HFFc6 (cell line): ENCODE measurements at places on chromosomes 5 and 9. TPM values are rescaled to one million over a fixed set of nuclear protein-coding genes. Genes with fewer than 3 reads are reported as not detected.

Gene GAS1
- total RNA-seq, result 5.4 to 8.8 TPM (median 7.8 TPM) in 3 replicates

DNA sequence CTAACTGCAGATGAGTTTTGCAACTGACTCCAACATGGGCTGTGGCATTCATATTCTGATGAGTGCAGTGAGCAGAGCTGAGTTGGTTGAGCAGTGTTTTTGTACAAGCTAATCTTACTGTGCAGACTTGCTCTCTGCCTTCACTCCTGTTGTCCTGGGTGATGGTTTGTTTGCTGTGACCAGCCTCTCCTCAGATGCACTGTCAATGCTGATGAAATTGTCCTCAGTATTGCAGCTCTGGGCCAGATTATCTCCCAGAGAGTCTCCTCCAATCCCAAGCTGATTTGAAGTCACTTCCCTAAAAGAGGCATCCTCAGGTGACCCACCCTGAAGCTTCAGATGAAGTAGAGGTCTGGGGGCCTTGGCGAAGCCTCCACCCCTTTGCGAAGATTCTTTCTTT is 581.8 kb downstream of the ACTL7B start:
- no peak for DNase-seq
- H3K4me3 ChIP-seq, result no peak overlapping the region
- H3K27me3 ChIP-seq, result peaks cover 1% of the 10 kb centered on the region; the same call in 1 of the 2 replicates
- H3K36me3 ChIP-seq, result no peaks in the 10 kb centered on the region

Gene CBY3
- total RNA-seq, result not detected in 3 replicates

Gene FBP1
- not detected in 3 replicates for total RNA-seq

DNA sequence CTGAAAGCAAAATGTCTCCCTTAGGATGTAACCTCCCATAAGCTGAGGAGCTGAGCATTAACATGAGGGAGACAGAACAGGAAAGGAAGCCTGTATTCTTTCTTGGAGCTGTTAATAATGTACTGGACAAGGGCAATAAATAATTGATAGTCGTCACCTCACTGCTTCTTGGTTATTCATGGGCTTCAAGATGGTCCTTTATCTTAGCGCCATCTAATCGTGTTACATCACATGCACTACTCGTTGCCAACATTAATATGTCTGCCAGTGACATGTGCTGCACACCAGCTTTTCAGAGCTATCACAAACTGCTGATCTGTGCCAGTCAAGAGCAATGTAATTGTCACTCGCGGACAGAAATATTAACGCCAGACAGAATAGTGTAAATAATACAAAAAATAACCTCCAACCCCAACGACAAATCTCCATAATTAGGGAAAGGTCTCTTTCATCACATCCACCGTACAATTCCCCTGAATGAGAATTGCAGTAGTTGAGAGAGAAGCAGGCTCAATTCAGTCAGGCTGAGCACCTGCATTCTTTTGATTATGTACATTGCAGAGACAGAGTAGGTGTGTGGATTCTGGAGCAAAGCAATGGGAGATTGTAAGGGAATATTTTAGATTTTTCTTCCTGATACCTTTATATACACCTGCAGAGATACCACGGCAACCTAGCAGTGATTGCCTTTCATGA is 267.1 kb downstream of the SPATA31D1 start:
- H3K27me3 ChIP-seq, result peaks cover 2% of the 10 kb centered on the region; the same call in 1 of the 2 replicates
- no peak overlapping the region for H3K4me3 ChIP-seq
- H3K36me3 ChIP-seq, result no peaks in the 10 kb centered on the region
- no peak overlapping the region for H3K27ac ChIP-seq

Gene IRX2
- 3.0 to 5.5 TPM (median 5.4 TPM) in 3 replicates for total RNA-seq

Gene FSTL4
- not detected in 3 replicates for total RNA-seq

DNA sequence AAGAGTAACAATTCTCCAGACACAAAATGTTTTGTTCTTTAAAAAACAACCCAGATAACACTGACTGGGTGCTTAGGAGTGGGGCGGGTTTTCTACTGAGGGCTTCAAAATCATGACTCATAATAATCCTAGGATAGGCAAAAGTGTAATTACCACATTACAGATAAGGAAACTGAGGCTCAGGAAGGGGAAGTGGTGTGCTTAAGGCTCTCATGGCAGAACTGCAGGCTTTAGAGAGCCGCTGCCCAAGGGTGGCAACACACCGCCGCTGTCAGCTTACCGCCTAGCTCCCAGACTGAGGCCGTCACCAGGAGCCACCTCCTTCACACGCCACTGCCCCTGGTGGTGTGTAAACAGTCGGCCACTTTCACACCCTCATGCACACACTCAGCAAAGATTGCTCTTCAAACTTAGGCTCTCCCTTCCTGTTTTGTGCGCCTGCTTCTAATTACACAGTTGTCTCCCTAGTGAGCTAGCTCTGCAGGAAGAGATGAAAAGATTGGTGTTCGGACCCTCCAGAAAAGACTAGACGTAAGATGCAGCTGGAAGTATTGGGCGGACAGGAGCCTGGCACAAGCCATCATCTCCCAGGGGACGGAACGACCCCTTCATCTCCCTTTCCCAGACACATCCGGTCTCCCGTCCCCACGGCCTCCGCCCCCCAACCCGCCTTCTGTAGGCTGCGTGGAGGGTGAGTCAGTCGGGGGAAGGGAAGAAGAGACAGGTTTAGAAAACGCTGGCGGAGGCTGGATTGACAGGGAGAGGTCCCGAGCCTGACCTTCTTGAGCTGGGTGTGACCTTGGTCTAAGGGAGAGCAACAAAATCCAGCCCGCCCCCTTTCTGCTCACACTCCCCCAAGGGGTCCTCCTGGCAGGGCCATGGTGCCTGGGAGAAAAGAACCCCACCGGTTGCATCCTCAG is 162.7 kb downstream of the SYK start:
- peaks cover 12% of the 10 kb centered on the region for H3K27me3 ChIP-seq
- H3K27ac ChIP-seq, result no peak overlapping the region
- H3K36me3 ChIP-seq, result peaks cover 4% of the 10 kb centered on the region; the same call in 1 of the 2 replicates
- no peak for DNase-seq

Gene DNAH5
- total RNA-seq, result 1.1 to 1.9 TPM (median 1.4 TPM) in 3 replicates

DNA sequence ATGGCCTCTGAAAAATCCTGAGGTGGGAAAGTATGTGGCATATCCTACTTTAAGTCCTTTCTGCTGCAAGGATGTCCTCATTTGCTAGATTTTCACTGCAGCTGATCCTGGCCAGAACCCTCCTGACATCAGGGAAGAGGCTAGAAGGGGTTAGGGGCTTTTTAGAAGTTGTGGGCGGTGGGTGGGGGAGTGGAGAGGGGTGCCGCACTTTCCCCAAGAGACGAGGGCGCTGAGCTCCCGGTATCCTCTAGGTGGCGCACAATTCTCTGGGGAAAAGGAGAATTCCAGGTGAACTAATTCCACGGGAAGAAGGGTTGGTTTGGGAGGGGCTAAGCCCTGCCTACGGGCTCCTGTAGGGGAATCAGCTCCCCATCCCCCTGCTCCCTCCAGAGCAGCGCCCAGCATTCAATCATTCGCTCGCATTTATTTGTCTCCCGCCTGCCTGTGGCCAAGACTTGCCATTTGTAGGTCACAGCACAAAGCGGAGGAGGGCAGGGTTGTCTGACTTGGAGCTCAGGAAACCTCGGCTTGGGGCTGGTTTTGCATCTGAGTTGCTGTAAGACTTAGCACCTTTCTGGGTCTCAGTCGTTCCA is 42.9 kb upstream of the HAND1 start:
- H3K27ac ChIP-seq, result no peak overlapping the region
- peaks cover 26% of the 10 kb centered on the region for H3K4me1 ChIP-seq
- DNase-seq, result no peak
- no peak overlapping the region for H3K4me3 ChIP-seq

- no peak overlapping the region for H3K27ac ChIP-seq
- H3K36me3 ChIP-seq, result no peaks in the 10 kb centered on the region
- H3K4me3 ChIP-seq, result no peak overlapping the region
- H3K27me3 ChIP-seq, result no peaks in the 10 kb centered on the region; the same call in 1 of the 2 replicates
- H3K4me1 ChIP-seq, result no peaks in the 10 kb centered on the region; the same call in 1 of the 2 replicates
Measured at GRCh38 chr9:84846906-84847305, 177.4 kb downstream of the NTRK2 start.

Gene FOXD4
- 0.29 to 1.1 TPM (median 0.41 TPM) in 3 replicates for total RNA-seq

GRCh38 chr5:135473956-135474670 is 22.0 kb upstream of the TIFAB start:
- H3K27me3 ChIP-seq, result peaks cover 37% of the 10 kb centered on the region
- no peaks in the 10 kb centered on the region for H3K36me3 ChIP-seq
- H3K4me3 ChIP-seq, result no peak overlapping the region
- no peaks in the 10 kb centered on the region for H3K4me1 ChIP-seq

GRCh38 chr5:122985954-122986721 is 50.4 kb downstream of the PPIC start:
- no peak overlapping the region for H3K4me3 ChIP-seq
- no peak for DNase-seq
- H3K27ac ChIP-seq, result no peak overlapping the region
- peaks cover 5% of the 10 kb centered on the region; the same call in 1 of the 2 replicates for H3K4me1 ChIP-seq
- no peaks in the 10 kb centered on the region for H3K36me3 ChIP-seq
- H3K27me3 ChIP-seq, result no peaks in the 10 kb centered on the region; the same call in 1 of the 2 replicates

- DNase-seq, result peak; percentile 25
- no peaks in the 10 kb centered on the region; the same call in 1 of the 2 replicates for H3K27me3 ChIP-seq
- peak overlapping the region; percentile 99 for H3K4me3 ChIP-seq
- peaks cover 12% of the 10 kb centered on the region; the same call in 1 of the 2 replicates for H3K36me3 ChIP-seq
- peaks cover 45% of the 10 kb centered on the region for H3K4me1 ChIP-seq
Measured at GRCh38 chr9:122265149-122265915, 650 bp downstream of the MRRF start.

- no peak for DNase-seq
- H3K27ac ChIP-seq, result no peak overlapping the region
- peaks cover 14% of the 10 kb centered on the region for H3K4me1 ChIP-seq
- no peak overlapping the region for H3K4me3 ChIP-seq
- H3K36me3 ChIP-seq, result no peaks in the 10 kb centered on the region
Measured at GRCh38 chr9:109238655-109239054, 71.6 kb upstream of the FRRS1L start.

DNA sequence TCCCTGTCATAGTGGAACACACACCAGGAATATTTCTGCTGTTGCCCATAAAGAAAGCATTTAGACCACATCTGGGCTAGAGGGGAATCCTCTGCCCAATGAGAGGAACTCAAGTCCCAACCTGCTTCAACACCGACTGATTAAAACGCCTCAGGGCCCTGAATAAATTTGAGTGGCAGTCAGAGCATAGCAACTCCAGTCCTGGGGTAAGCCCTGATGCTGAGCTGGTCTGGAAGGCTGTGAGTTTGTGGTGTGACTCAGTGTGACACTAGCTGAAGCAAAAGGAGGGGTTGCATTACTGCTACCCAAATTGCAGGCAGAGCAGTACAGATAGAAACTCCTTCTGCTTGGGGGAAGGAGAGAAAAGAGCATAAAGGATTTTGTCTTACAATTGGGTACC is 148.3 kb downstream of the PRDM9 start:
- H3K4me3 ChIP-seq, result no peak overlapping the region
- no peak overlapping the region for H3K27ac ChIP-seq
- no peaks in the 10 kb centered on the region for H3K27me3 ChIP-seq
- no peaks in the 10 kb centered on the region for H3K36me3 ChIP-seq

Gene SCAI
- 6.3 to 7.5 TPM (median 7.1 TPM) in 3 replicates for total RNA-seq

DNA sequence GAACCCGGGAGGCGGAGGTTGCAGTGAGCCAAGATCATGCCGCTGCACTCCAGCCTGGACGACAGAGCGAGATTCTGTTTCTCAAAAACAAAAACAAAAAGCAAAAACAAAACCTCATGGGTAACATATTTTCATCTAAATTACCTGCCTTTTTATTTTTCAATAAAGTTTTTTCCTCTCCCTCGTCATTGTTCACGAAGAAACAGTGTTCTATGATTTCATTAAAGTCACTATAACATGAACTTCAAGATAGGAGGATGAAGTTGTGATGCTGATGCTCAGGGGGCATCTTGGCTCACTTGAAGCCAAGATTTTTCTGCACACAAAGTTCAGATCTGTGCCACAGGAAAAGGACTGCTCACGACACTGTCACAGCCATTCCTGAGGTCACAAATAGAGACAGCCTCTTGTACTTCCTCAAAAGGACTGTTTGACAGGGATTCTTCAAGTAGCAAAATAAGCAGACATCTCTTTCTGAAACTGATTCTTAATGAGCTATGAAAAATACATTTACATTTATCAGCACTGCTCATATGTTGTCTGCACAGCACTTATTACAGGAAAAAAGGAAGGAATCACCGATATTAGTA is 16.1 kb downstream of the NIPSNAP3B start:
- no peak overlapping the region for H3K27ac ChIP-seq
- H3K36me3 ChIP-seq, result peaks cover 7% of the 10 kb centered on the region; the same call in 1 of the 2 replicates
- no peak for DNase-seq
